ENCODE measurements at places on chromosomes 4 and X.

DNA sequence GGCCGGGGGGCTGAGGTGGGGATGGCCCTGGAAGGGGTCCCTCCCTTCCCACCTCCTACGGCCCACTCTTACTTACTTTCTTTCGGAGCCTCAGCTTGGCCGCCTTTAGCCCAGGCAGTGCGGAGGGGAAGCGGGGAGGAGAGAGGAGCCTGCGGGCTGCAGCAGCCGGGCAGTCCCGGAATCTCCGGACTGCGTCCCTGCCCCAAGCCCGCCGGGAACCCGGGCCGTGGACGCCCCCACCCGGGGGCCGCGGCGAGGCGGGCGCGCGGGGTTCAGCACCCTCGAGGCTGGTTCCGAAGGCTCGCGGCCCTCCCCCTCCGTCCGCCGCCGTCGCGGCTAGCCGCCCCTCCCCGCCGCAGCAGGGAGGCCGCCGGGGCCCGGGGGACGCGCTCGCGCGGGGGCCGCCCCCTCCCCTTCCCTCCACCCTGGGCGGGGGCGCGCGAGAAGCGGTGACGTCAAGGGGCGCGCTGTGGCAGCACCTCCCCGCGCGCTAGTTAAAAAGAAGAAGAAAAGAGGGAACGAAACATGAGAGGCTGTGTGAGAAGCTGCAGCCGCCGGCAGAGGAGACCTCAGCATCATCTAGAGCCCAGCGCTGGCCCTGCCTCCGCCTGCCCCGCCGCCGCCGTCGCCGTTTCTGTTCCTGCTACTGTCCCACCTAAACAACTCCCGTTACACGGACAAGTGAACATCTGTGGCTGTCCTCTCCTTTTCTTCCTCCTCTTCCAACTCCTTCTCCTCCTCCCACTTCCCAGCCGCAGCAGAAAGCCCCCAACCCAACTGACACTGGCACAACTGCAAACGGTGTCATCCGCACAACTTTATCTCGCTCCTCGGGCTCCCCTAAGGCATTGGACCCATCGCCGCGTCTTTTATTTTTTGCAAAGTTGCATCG is at the start of gene HHIP:
Gene HHIP, plus strand, starts transcription at position 526 of the 892 bp plus-strand sequence. CDS start 520 bp downstream, outside the sequence.
- DNase-seq = peak; percentile 61

GRCh38 chr4:154720618-154721267 is 23.1 kb upstream of the LRAT start:
- peak; percentile 47 for DNase-seq

DNA sequence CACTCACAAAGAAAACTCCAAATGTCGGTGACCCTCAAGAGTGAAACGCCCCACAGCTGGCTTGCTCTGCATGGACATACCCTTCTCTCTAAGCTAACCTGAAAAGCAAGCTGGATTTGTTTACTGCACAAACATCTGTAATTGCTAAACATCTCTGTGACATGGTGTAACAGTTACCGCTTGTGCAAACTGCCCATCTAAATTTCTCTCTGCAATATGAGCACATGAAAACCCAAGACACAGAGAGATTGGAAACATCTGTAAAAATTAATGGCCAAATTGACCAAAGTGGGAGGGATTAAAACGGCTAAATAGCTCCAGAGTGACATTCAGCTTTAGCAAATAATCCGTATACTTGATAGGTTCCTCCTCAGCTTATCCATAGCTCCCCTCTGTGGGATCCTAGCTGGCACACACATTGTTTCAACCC is 155.0 kb upstream of the MAP3K15 start:
- peak; percentile 10 for DNase-seq

GRCh38 chrX:17773221-17773876 is 36.1 kb downstream of the SCML1 start:
- DNase-seq = no peak

DNA sequence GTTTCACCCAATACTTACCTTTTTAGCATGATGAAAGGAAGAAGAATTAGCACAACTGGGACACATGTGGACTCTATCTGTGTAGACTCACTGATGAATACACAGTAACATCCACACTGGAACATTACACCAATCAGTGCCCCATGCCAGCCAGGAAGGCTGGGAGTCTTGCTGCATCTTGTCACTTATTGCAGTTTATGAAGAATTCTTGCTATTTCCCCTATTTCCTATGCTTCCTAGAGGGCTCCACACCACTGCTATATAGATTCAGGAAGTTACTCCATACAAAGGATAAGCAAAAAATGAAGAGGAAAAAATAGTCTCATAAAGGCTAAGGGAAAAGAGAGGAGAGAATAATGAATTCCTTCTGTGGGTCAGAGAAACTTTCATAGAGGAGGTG is 201.0 kb downstream of the CAMK2D start:
- no peak for DNase-seq

GRCh38 chrX:17031827-17032226 is 85.4 kb downstream of the REPS2 start:
- DNase-seq = no peak

DNA sequence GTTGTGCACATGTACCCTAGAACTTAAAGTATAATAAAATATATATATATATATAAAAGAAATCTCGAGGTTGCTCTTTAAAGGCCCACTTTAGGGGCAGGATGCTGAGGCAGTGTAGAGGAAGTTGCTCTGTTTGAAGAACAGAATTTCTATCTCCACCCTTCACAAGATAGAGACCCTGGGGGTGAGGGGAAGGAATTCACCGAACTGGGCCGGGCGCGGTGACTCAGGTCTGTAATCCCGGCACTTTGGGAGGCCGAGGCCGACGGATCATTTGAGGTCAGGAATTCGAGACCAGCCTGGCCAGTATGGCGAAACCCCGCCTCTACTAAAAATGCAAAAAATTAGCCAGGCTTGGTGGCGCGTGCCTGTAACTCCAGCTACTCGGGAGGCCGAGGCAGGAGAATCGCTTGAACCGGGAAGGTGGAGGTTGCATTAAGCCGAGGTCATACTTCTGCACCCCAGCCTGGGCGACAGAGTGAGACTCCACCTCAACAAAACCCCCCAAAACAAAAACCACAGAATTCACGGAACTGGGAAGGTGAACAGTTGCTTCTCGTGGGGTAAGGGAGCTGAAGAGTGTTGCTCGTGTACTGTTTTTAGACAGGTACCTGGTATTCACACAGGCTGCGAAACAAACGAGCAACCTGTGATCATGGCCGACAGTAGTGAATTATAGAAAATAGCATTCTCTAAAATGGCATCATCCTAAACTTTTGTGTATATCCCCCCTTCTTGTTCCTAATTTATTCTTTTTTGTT is 6.2 kb downstream of the PLAC8 start:
- peak; percentile 92 for DNase-seq

DNA sequence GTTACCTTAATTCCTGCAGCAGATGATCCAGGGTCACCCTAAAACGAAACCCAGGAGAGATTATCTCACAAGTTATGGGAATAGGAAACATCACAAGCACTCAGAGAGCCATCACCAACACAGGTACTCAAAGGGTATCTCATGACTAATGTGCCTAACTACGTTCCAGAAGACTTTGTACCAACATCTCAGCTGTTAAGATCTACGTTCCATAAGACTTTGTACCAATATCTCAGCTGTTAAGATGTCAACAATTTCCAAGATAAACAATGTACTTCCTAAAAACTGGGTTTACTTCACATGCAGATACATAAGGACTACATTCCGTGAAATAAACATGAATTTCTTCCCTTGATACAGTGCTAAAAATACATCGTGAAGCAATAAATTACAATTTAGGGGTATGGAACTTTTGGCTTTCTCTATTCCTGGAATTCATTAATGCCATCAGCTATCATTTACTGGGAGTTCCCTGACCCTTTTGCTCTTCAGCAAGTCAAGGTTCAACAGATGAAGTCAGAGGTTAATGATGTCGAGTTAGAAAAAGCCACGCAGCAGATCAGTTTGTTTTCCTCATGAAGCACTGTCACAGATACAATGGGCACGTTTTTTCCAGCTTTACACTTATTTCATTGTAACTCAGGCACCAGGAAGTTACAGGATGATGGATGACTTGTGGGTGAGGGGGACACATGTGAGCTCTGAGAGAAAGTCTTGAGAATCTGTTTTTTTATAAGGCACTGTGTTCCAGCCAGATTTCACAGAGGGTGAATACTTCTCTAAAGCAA is 127.0 kb upstream of the ETNPPL start:
- DNase-seq = no peak

DNA sequence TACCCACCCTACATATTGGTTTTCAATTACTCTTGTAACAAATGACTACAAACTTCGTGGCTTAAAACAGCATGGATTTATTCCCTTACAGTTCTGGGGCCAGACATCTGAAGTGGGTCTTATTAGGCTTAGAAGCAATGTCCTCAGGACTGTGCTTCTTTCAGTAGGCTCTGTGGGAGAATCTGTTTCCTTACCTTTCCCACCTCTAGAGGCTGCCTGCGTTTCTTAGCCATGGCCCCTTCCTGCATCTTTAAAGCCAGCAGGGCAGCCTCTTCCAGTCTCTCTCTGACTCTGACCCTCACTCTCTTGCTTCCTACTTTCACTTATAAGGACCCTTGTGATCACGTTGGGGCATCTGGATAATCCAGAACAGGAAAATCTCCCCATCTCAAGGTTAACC is 252.5 kb upstream of the PGRMC2 start:
- no peak for DNase-seq

GRCh38 chrX:39504850-39505259 is 592.9 kb downstream of the BCOR start:
- no peak for DNase-seq

DNA sequence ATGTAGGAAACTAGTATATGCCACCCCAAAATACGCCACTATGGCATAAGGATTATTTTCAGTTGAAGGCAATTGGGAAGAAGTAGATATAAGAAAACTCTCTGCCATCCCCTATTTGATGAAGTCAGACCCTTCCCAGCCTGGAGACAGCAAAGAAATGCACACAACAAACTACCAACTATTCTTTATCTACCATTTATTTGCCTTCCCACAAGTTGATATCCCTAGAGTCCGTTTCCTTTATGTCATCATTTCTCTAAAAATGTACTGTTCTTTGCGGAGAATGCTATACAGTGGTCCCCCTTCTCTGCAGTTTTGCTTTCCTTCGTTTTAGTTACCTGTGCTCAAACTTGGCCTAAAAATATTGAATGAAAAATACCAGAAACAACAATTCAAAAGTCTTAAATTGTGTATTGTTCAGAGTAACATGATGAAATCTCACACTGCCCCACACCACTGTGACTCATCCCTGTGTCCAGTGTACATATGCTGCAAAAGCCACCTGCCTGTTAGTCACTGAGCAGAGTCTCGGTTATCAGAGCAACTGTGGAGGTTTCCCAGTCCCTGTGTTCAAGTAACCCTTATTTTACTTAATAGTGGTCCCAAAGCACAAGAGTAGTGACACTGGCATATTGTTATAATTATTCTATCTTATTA is 152.3 kb downstream of the WDFY3 start:
- DNase-seq = no peak

DNA sequence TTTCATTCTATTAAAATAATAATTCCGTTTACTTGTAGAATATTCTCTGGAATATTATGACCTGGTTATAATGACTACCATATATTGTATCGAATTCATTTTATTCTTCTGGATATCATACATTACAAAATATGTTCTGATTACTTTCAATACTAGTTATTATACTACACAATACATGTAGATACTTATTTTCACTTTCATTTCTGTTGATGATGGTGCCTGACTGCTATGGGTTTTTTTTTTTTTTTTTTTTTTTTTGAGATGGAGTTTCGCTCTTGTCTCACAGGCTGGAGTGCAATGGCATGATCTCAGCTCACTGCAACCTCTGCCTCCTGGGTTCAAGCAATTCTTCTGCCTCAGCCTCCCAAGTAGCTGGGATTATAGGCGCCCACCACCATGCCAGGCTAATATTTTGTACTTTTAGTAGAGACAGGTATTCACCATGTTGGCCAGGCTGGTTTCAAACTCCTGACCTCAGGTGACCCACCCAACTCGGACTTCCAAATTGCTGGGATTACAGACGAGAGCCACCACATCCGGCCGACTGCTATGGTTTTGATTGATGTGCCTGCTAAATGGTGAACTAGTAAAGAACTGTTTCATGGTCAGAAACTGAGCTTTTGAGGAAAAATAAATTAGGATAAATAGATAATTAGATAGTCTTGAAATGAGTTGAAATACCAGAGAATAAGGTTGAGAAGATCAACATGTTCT is 39.5 kb downstream of the PCDH10 start:
- DNase-seq = no peak

- no peak for DNase-seq
These were observed 38.5 kb upstream of the TAPT1 start for GRCh38 chr4:16264798-16265197.

GRCh38 chrX:16892504-16893362 is 22.6 kb upstream of the RBBP7 start:
- peak; percentile 90 for DNase-seq
